IMR-90 (cell line): ENCODE measurements at places on chromosomes 7 and 10. TPM values are rescaled to one million over a fixed set of nuclear protein-coding genes. Genes with fewer than 3 reads are reported as not detected.

- peak; percentile 84 for DNase-seq
Observed at GRCh38 chr7:22980422-22980821, 33.5 kb downstream of the HYCC1 start.

DNA sequence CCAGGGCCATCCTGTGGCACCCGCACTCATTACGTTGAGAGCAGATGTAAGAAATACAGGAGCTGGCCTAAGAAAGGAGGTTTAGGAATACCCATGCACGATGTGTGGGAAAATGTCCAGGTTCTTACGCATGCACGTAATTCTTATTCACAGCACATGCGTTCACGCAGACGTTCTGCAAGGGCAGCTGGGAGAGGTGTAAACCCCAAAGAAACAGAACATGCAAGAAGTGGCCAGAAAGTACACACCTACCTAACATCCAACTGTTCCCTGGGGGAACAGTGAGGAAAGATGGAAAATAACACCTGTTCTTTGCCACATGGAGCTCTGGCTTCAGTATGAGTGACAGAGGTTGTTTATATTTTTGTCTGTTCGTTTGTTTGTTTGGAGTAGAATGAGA lies 285.6 kb downstream of the PRPF18 start:
- no peak for DNase-seq

Gene POLR2J2
- 0.83 and 1.3 TPM in 2 replicates for total RNA-seq

GRCh38 chr7:17774248-17774647 lies 166.0 kb downstream of the SNX13 start:
- peak; percentile 91 for DNase-seq

Gene MRPS17
- total RNA-seq = 15.2 and 21.1 TPM in 2 replicates

GRCh38 chr7:134727711-134728110 lies 51.7 kb upstream of the CALD1 start:
- DNase-seq = peak; percentile 53

Gene NKX1-2
- total RNA-seq = not detected in 2 replicates

- DNase-seq = no peak
Observed at GRCh38 chr10:119269737-119270136, 62.4 kb downstream of the GRK5 start.
